ENCODE measurements at places on chromosomes 13 and 19.

GRCh38 chr13:40316301-40316700 lies 350.1 kb downstream of the FOXO1 start:
- DNase-seq, result no peak

GRCh38 chr13:109547942-109548341 lies 238.4 kb downstream of the IRS2 start:
- no peak for DNase-seq

GRCh38 chr13:39554371-39554770 lies 48.6 kb downstream of the LHFPL6 start:
- DNase-seq, result no peak

DNA sequence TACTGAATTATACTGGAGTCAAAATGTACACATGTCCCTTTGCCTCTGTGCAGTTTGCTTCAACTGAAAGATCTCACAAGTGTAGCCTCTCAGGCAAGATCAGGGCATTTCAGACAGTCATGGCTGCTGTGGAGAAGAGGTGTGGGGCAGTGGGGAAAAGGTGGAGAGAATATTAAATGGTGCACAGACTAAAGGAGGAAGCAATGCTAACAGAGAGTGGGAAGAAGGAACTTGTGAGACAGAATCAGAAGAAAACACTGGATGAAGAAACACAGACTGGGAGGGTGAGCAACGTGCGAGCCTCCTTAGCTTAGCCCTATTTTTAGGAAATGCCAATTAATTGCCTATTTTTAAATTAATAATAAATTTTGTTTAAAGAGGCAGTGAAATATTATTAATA lies 49.6 kb upstream of the RAP2A start:
- DNase-seq, result no peak

- DNase-seq, result no peak
Observed at GRCh38 chr19:48111280-48111679, 663 bp upstream of the PLA2G4C start.

DNA sequence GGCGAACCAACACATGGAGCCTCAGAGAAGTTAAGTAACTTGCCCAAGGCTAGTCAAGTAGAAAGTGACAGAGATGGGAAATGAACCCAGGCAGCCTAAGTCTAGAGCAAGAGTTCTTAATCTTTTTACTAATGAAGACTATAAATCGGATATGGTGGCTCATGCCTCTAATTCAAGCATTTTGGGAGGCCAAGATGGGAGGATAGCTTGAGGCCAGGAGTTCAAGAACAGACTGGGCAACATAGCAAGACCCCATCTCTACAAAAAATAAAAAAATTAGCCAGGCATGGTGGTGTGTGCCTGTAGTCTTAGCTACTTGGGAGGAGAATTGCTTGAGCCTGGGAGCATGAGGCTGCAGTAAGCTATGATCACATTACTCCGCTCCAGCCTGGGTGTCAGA lies 10.7 kb downstream of the GPR12 start:
- no peak for DNase-seq

GRCh38 chr13:20960663-20961309 lies 58.2 kb upstream of the XPO4 start:
- no peak for DNase-seq

DNA sequence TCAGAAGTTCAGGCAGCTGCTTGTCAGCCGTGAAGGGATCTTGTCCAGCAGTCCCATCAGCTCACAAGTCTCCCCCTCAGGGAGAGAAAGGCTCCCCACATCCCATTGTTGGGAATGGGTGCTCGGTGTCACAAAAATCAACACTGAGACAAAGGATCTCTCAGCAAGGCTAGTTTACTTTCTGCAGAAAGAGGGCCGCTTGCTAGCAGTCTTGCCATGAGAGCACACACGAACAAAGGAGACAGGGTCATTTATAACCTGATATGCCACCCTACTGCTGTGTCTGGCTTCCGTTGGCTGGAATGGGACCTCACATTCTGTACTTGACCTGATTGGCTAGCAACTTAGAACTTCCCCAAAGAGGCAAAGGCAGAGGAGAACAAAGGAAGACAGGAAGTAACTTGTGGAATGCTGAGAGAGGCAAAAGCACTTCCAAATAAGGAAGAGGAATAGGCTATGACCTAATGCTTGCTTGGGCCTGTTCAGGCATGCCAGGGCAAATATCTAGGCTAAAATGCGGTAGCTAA lies 8.7 kb upstream of the IGFL3 start:
- no peak for DNase-seq

GRCh38 chr19:19416280-19416679 lies 10.8 kb downstream of the GATAD2A start:
- no peak for DNase-seq
